ENCODE measurements at places on chromosomes 4 and X.

DNA sequence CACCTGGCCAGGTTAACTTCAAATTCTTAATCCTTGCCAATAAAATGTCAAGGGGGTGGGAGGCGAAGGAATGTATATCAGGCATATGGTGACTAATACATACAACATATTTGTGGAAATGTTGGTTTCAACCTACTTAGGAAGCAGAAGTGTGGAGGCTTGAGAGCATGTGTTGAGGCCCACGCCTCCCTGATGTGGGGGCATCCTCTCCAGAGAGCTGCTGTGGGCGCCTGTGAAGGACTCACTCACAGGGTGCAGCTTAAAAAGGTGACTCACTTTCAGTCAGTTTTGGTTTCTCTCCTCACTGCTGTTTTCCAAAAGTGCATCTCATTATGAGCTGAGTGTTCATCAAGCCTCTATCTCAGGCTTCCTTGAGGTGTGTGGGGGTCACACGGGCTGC is 27.5 kb downstream of the LNX1 start:
- no peak for DNase-seq

GRCh38 chr4:125369098-125369497 is 54.3 kb downstream of the FAT4 start:
- no peak for DNase-seq

- no peak for DNase-seq
Measured at GRCh38 chrX:45771114-45771513, 570.4 kb upstream of the DIPK2B start.

- no peak for DNase-seq
Measured at GRCh38 chrX:6732101-6732500, 197.2 kb upstream of the VCX3A start.

- no peak for DNase-seq
Measured at GRCh38 chrX:134548257-134549201, 88.6 kb downstream of the HPRT1 start.
